ENCODE measurements at places on chromosomes 11 and 22.

DNA sequence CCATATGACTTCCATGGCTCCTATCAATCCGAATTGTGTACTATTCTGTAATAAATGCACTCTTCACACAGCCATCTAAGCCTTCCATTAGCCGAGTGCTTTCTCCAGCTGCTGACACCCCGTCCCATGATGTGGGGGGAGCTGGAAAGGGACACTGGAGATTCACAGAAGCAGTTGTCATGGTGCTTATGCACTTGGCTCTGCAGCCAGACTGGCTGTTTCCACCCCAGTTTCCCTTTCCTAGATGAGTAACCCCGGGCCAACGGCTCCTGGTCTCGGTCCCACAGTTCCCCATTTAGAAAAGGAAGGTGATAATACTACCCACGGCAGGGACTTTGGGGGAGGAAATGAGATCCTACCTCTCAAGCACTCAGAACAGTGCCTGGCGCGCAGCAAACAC, 244.9 kb upstream of the SYN3 start:
- DNase-seq = no peak

DNA sequence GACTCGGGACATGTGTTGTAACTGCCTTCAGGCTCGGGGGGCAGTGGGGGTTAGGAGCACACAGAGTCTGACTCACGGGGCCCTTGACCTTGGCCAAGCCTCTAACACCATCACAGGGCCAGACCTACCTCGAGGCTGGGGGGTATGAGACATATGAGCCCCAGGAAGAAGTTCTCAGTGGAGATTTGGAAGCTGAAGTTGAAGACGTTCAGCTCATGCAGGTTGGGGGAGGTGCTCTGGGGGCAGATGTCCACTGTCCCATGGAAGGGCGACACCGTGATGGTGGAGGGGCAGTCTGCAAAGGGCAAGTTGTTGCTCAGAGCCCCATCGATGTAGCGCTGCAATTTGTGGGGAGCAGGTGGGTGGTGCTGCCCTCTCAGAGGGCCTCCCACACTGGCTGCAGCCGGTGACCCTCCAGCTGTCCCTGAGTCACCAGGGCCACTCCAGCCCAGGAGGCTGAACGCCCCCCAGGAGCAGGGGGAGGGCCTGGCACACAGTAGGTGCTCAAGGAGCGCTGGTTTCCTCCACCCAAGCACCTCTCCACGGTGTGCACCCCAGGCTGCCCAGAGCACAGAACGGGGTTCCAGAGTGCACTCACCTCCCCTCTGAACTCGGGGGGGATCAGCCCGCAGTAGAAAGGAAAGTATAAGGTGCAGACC, 2.5 kb downstream of the PNPLA5 start:
- DNase-seq = no peak

GRCh38 chr11:93845181-93846092, 5.0 kb downstream of the VSTM5 start:
- no peak for DNase-seq

- no peak for DNase-seq
Observed at GRCh38 chr11:1333091-1333772, 23.8 kb upstream of the TOLLIP start.

GRCh38 chr11:122440811-122441665, 214.5 kb upstream of the UBASH3B start:
- no peak for DNase-seq

DNA sequence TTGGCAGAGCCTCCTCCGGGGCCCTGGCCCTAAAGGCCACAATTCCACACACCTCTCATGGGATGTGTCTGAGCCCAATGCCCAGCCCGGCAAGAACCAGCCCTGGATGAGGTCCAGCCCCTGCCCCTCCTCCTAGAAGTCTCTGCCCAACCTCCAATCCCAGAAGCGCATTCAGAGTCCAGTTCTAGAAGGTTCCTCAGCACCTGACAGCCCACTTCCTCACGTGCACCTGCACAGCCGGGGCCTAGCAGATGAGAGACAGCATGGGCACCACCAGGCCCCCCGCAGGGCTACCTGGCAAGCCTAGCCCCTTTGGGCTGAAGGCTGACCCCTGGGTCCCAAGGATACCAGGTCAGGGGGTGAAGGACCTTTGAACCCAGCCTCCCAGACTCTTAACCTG, 11.5 kb upstream of the CDKN1C start:
- no peak for DNase-seq

- no peak for DNase-seq
Observed at GRCh38 chr11:83115026-83115425, 41.9 kb upstream of the PCF11 start.

GRCh38 chr11:57001674-57002401, 13.1 kb downstream of the OR5AK2 start:
- no peak for DNase-seq

- DNase-seq = no peak
Observed at GRCh38 chr11:86579406-86579731, 93.0 kb downstream of the ME3 start.

DNA sequence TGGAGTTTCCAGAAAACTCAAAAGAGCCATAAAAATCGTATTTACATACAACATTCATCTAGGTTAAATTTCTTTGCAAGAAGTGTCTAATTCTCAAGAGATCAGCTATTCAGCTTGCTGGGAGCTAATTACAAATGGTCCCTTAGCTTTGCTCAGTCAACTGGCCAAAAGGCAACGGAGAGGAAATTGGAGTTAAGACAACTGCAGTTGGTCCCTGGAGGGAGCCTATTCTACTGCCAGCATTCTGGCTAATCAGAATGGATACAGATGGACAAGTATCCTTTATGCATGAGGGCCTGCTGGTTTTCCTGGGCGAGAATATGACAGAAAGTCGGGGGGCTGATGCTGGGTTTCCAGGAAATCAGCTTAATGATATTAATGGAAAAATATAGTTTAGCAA, 45.5 kb downstream of the KCNJ1 start:
- no peak for DNase-seq

GRCh38 chr11:118740892-118741291, 50.1 kb downstream of the DDX6 start:
- no peak for DNase-seq

- no peak for DNase-seq
Observed at GRCh38 chr22:49010901-49011300, 816.8 kb downstream of the BRD1 start.

- DNase-seq = no peak
Observed at GRCh38 chr11:84333221-84333620, 1047.1 kb upstream of the CCDC90B start.

GRCh38 chr11:62909107-62909894, 11.9 kb downstream of the CHRM1 start:
- no peak for DNase-seq
